ENCODE measurements at places on chromosomes 13 and 19.

DNA sequence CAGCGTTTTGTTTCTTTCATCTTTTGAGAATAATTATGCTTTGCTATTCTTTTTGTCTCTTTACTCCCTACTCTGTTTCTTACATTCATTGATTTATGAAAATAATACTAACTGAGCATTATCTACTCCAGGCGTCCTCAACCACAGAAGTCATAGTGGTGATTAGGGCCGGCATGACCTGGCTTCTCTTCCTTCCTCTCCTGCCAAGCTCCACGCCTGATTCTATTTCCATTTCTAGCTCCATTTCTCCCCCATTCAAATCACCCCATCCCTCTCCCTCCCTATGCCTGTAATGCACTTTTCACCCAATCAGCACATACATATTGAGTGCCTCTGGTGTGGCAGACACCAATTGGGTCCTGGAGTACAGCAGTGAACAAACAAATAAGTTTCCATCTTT is 183.2 kb upstream of the GPR12 start:
- DNase-seq = no peak

DNA sequence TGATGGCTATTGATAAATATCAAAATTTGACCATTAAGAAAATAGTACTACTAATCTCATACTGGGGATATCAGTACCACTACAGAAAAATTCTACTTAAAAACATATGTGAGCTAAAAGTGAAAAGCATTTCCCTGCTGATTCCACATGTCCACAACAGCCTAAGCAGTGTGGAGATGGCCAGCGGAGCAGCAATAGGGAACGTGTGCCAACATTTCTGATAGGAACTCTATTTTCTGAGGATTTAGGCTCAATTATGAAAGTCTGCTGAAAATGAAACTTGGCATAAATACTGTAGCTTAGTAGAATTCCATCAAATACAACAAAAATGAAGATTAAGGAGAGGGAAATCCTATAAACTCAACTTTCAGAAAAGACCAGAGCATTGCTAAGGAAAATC is 311.6 kb downstream of the ENOX1 start:
- no peak for DNase-seq

DNA sequence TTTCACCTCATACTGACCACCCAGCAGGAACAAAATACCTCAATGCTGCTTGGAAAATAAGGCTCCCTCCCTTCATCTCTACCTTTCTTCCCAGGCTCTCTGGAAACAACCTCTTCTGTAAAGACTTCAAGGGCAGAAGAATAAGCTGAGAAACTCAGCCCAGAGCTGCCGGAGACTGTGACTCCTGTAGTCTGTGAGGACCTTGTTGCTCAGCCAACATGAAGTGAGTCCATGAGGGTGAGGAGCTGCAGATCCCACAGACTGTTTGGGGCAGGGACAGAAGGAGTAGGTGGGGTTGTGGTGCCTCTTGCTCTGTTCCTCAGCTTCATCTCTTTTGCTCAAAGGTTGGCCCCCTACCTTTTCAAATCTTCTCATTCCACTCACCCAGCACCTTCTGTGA is 7.8 kb downstream of the LILRA5 start:
- DNase-seq = no peak

GRCh38 chr13:106541826-106542225 is 6.4 kb upstream of the EFNB2 start:
- DNase-seq = no peak

DNA sequence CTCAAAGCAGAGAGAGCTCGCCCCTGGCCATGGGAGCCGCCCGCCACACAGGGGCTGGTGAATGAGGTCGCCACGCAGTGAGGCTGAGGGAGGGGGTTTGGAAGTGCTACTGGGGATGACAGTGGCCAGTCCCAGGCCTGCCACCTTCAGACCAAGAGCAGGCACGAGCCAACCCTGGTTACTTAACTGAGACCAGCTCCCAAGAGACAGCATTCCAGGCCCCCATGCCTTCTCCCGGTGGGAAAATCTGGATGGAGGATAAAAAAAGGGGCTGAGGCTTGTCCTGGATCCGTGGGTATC is 43.3 kb downstream of the RAB20 start:
- no peak for DNase-seq

GRCh38 chr13:78323848-78324247 is 279.5 kb downstream of the POU4F1 start:
- DNase-seq = no peak

GRCh38 chr13:72181661-72182060 is 314.7 kb upstream of the DACH1 start:
- no peak for DNase-seq

GRCh38 chr19:38635483-38636399 is 11.7 kb upstream of the ACTN4 start:
- DNase-seq = no peak

- no peak for DNase-seq
Measured at GRCh38 chr13:53411463-53411862, 382.9 kb downstream of the OLFM4 start.

- no peak for DNase-seq
Measured at GRCh38 chr13:98466634-98467236, 110.2 kb downstream of the STK24 start.
